ENCODE measurements at places on chromosomes 6 and 20.

DNA sequence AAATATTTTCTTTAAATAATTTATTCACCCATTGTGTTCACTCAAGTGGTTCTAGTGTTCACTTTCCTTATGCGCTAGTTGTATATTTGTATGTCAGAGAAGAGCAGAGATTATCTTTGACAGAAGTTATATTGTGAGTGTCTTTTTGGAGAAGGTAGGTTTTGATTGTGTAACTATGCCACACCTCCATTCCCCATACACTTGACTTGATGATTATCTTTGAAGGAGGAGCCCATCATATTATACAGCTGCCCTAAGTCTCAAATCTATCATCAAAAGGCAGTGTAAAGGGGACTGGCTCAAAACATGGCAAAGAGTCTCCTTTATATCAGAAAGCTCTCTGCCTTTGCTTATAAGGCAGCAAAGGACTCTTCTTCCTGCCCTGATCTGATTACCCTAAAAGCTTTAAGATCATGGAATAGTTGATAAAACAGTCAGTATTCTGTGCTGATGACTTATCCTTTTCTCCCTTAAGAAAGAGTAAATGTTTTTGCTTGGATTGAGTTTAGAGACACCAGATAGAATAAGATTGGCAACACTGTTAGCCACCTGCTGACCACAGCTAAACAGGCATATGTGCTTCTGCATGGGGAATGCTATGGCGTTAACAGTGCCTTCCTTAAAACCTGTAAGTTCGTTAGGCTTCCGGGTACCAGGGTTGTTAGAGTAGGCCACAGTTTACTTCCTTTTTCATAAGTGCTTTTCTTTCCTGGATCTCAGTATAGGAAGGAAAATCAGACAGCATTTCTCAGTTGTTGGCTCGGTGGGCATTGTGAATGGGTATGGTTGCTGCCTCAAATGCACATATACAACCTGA, 22.6 kb downstream of the TOP1 start:
- no peak for DNase-seq

- no peak for DNase-seq
These were observed 185.4 kb upstream of the GRIK2 start for GRCh38 chr6:101208152-101208551.

GRCh38 chr6:34657307-34657978, 39.1 kb downstream of the ILRUN start:
- no peak for DNase-seq

GRCh38 chr6:122048570-122048969, 350.9 kb upstream of the HSF2 start:
- DNase-seq, result no peak

- no peak for DNase-seq
These were observed 36.0 kb downstream of the TMEM242 start for GRCh38 chr6:157287247-157287850.

GRCh38 chr6:11912420-11912819, 99.7 kb upstream of the HIVEP1 start:
- DNase-seq, result peak; percentile 28

DNA sequence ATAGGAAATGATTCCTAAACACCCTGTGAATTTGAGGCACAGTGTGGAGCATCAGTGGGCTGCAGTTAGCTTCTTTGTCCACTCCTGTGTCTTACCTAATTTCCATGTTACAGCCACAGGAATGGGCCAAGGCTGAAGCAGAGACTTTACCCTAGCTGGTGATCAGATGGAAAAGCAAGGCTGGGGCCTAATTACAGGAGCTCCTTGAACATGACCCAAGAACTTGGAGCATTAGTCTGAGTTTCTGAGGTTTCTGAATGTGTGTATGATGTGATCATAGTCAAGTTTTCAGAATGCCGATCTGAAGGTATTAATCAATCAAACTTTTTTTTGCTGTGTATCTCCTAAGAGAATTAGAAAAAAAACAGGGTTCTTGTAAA, 18.0 kb downstream of the HECA start:
- peak; percentile 13 for DNase-seq

DNA sequence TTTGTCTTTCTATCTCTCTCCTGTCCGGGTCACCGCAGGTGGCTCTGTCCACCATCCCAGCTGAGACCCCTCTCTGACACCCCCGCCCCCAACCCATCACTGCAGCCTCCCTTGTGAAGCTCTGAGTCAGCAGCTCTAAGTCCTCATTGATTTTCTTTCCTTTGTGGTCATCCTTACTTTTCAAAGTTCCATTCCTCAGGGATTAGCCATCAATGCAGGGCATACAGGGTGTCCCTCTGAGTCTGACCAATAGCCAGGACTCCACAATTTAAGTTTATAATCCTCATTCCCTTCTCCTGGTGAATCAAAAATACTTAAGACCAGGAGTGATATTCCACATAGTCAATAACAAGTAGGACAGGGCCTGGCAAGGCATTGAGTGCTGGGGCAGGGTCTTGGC, 333.3 kb upstream of the CNR1 start:
- DNase-seq, result no peak

DNA sequence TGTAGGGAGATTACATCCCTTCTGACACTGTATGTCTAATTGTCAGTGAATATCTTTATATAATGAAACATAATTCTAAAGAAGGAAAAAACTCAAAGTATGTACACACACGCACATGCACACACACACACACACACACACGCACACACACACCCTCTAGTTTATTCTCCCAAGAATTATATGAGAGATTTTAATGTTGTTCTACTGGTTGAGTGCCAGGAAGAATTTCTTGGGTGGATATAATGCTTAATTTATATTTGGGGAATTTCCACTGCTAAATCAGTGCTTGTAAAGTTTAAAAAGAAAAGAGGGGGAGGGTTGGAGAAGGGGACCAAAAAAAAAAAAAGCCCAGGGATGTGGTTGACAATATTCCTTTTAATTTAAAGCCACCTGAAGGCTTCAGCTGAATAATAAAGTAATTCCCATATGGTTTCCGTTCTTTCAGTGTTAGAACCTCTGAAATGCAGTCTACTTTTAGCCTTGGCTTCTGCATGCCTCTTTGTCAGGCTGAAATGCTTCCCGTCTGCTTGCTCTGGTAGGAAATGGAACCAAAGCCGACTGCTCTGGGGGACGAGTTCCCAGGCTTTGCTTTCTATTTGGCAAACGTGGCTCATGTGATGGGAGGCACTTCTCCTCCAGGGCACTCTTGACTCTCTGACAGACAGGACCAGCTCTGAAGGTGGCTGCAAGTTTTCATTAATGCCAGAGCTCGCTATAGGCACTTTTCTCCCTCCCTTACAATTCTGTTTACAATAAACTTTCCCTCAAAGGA, 225.4 kb downstream of the PRL start:
- DNase-seq, result no peak

GRCh38 chr6:3317741-3318211, 59.0 kb downstream of the PSMG4 start:
- DNase-seq, result no peak

- DNase-seq, result no peak
These were observed 330.1 kb downstream of the RIMS1 start for GRCh38 chr6:72216222-72217068.

GRCh38 chr6:145071836-145072235, 663.5 kb downstream of the EPM2A start:
- DNase-seq, result no peak

DNA sequence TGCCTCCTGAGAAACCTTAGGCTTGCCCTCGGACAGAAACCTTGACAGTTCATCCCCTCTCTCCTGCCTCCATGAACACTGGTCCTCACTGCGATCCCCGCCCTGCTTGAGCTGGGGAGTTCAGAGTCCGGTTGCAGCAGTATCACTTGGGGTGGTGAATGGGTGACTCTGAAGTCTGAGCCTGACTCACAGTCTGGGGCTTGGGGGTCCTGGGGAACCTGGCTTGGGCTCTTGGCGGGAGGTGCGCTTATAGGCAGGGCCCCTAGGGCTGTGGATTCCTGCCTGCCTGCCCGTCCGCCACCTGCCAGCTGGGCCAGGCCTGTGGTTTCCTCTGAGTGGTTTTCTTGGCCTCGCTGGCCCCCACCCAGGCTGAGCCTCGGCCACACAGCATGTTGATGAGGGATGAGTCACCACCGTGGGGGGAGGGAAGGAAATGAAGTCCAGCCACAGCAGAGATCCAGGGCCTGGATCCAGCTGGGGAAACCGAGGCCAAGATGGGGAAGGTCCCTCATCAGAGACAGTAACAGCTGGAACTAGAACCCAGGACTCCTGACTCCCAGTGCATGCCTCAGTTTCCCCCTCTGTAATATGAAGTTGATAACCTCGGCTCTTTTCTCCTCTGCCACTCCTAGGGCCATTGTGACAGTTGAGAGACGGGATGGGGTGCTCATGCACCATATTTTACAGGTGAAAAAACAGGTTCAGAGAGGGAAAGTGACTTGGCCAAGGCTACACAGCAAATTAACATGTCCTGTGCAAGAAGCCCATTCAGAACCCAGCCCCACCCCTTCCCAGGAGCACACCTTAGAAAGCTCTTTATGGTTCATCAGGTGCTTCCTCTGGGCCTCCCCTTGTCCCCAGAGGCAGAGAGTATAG, 9.2 kb downstream of the FOXS1 start:
- no peak for DNase-seq

DNA sequence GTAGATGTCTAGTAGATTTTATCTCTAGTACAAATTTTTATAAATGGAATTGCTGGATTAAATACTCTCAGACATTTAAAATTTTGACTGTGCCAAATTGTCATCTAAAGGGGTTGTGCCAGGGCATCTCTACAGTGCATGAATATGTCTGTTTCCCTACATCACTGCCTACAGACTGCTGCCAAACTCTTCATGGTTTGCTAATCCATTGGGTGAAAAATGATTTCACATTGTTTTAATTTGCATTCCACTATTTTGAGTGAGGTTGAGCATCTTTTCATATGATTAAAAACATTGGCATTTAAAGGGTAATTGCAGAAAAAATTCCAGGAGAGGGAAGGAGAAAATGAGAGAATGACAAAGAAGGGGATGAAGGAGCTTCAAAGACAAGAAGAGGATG, 267.7 kb upstream of the RNF24 start:
- no peak for DNase-seq

- peak; percentile 52 for DNase-seq
These were observed 105.5 kb downstream of the MRPL14 start for GRCh38 chr6:44021589-44022295.

DNA sequence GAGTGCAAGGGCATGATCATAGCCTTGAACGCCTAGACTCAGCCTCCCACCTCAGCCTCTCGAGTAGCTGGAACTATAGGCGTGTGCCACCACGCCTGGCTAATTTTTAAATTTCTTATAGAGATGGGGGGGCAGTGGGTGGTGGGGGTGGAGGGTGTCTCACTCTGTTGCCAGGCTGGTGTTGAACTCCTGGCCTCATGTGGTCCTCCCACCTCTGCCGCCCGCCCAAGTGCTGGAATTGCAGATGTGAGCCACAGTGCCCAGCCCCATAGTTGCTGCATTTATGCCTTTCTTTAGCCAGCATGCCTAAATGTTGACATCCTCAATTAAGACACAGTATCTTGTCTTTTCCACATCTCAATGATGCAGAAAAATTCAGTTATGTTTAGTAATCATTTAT, 171.1 kb downstream of the ARID1B start:
- DNase-seq, result no peak

- DNase-seq, result no peak
These were observed 122.1 kb upstream of the PHACTR1 start for GRCh38 chr6:12594530-12594893.

GRCh38 chr20:24185791-24186190, 197.2 kb upstream of the GGTLC1 start:
- no peak for DNase-seq

DNA sequence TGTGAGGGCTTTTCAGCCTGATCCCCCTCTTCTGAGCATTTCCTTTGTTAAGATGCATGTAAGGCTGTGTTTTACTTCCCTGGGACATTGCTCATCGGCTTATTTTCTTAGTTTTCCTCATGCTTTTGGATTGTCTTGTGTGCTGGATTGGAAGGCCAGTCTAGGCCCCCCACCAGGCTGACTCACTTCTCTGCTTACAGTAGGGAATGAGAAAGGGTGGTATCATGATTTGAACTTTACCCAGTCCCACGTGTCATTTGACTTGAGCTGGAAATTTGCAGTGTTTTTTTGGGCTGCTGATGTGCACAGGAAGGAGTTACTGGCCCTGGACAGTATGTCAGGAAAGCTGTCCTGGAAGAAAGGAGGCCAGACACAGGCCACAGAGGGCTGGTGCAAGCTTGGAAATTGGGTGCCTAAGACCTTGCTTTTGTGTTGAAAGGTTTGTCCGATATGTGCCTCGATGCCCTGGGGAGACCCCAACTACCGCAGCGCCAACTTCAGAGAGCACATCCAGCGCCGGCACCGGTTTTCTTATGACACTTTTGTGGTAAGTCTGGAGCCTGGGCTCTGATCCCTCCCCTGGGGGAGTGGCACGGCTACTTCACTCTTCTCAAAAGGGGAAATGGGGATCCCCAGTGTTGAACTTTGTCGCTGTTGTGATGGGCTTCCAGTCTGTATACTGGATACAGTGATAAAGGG, 12.8 kb downstream of the RNF114 start:
- DNase-seq, result no peak

- no peak for DNase-seq
These were observed 4.9 kb downstream of the PREX1 start for GRCh38 chr20:48822879-48823385.

- peak; percentile 51 for DNase-seq
These were observed at the start of gene SLC22A16 for GRCh38 chr6:110476046-110476849. Gene SLC22A16 (minus strand): TSS chr6:110476613. CDS start chr6:110476574, 39 bp downstream.

DNA sequence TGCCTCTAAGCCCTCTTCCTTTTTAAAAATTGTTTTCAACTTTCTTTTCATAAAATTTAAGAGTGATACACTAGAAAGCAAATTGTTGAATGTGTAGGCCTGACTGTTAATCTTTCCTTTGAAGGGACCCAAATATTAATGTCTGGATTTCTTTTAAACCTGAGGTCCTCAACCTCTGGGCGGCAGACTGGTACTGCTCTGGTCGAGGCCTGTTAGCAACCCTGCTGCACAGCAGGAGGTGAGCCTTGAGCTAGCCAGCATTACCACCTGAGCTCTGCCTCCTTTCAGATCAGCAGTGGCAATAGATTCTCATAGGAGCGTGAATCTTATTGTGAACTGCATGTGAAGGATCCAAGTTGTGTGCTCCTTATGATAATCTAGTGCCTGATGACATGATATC, 191.2 kb downstream of the MANEA start:
- DNase-seq, result no peak

GRCh38 chr6:43436577-43437282, 9.4 kb downstream of the ABCC10 start:
- no peak for DNase-seq

DNA sequence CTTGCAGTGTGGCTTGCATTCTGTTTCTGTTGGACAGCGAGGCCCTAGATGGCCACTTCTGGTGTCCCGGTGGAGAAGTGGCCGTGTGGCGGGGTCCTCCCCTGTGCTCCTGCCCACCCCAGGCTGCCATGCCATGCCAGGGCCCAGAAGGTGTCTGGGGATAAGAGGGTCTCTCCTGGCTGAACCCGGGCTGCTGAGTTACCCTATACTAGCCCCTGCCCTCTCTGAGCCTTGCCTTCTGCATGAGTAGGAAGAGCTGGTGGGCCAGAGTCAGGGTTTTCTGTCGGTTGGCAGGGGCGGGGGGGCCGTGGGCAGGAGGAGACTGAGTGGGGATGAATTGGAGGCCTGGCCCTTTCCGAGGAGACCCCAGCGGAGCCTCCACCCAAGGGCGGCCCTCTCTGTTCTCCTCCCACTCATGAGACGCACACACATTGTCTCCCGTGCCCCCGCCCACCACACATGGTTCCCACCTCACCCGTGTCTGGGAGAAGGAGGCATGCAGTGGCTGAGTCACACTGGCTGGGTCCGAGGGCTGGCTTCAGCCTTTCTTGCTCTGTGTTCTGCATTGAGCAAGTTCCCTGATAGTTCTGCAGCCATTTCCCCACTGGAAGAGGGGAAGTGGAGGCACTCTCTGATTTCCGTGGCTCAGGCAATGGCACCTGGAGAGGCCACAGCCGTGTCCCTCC, 24.6 kb downstream of the VSTM2L start:
- DNase-seq, result no peak

GRCh38 chr6:33547499-33547898, 32.6 kb downstream of the BAK1 start:
- peak; percentile 99 for DNase-seq

All from NCI-H82 (cell line).